ENCODE measurements at places on chromosomes 13 and 19.

GRCh38 chr19:10625003-10625761 is at the start of gene SLC44A2:
Gene SLC44A2, plus strand, starts transcription at chr19:10625553. Its CDS starts 81 bp downstream, at chr19:10625634.
- DNase-seq, result peak; percentile 59

DNA sequence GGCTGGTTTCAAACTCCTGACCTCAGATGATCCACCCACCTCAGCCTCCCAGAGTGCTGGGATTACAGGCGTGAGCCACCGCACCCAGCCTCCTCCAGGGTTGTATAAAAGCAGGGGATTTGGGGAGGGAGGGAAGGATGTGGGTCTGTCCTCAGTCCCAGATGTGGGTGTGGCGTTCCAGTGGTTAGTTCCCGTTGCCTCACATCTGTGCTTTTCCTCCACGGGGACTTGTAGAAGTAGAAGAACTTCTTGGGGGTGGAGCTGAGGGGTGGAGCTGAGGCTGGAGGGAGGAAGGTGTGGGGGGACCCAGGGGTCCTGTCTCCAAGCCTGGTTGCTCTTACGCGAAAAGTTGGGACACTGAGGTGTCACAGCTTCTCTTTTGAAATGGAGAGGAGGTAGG is 514 bp upstream of the MCEMP1 start:
- DNase-seq, result no peak

DNA sequence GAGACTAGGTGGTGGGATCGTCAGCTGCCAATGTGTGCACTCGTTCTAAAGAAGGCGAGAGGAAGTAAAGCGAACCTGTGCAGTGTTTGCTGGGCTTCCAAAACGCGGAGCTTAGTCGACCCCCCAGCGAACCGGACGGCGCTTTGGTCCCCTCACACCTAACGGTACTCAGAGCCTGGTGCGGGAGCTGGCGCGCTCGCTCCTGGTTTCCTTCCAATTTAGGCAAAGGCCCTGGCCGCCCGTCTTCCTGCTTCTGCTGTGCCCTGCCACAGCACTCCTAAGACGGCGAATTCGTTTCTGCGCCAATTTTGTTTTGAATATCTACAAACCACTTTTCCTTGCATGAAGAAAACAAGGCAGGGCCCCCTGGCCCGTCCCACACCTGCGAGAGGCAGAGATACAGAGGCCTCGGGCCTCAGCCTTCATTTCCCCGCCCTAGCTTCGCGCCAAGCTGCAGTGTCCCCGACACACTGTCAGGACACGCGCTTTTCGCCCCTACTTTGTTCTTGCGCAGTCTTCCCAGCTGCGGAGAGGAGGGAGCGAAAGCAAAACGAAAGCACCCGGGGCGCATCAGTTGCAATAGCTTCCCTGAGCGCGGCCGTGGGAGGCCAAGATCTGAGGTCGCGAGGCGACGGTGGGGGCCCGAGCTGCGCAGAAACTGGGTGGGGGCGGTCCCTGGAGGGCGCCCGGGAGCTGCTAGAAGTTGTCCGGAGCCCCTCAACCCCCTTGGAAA is 111.9 kb downstream of the KCNRG start:
- DNase-seq, result no peak

GRCh38 chr13:97445522-97446187 is 11.7 kb downstream of the RAP2A start:
- no peak for DNase-seq

Measured in spinal cord (tissue), 10 donors.